Thyroid gland (tissue), 4 donors: ENCODE measurements at places on chromosomes 7 and 10. TPM values are rescaled to one million over a fixed set of nuclear protein-coding genes. Genes with fewer than 3 reads are reported as not detected.

DNA sequence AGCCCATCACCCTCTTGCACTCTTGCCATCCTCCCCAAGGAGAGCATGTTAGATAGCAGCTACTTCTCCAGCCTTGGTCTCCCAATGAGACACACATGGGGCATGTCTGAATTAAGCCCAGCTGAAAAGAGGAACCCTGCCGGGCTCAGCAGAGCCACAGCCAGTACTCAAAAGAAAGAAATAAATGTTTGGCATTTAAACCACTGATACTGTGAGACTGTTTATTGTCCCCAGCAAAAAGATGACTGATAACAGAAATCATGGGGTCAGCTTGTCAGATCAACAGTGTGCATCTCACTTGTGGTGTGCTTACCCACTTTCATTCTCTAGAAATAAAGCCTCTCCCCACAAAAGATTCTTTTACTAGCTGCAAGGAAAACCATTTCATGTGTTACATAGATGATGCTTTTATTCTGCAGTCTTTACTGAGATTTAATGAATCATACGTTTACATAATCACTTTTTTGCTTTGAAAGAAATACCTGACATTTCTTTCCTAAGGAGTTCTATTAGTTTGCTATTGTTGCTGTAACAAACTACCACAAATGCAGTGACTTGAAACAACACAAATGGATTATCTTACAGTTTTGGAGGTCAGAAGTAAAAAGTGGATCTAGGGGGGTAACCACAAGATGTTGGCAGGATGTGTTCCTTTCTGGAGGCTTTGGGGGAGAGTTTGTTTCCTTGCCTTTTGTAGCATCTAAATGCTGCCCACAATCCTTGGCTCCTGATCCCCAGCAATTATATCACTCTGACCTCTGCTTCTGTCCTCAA is 20.9 kb downstream of the ANKRD7 start:
- DNase-seq: no peak

DNA sequence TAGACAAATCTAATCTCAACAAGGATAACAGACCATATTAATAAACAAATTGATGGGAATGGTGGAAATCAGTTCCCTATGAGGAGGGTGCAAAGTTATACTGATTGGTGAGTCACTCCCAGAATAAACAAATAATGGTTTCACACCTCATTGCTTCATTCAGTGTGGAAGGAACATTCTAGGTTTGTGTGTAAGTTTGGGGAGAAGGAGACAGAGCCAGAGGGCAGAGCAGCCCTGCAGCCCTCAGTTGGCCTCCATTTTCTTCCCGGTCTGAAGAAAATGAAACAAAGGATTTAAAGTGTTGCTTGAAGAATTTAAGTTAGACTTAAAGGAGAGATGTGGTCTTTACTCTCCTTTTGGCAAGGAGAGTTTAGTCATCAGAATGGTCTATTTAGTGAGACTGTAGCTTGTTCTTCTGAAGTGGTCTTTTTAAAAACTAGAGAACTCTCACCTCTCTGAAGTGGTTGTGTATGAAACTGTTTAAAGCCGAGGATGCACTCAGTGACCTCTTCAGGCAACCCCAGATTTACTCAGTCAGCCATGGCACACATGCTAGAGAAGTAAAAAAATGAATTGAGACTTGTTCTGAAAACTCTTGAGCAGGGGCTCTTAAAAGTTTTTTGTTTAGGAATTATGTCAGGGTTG is 27.2 kb downstream of the IKZF1 start:
- DNase-seq: no peak

SLF2 gene
- 45.7 TPM for total RNA-seq

HEPACAM2 gene
- total RNA-seq: not detected

SPDYE5 gene
- total RNA-seq: not detected

GRCh38 chr10:2839081-2839725 is 228.1 kb upstream of the PFKP start:
- DNase-seq: peak; percentile 72

CPA2 gene
- total RNA-seq: not detected

- DNase-seq: no peak
Observed at GRCh38 chr7:100456562-100456961, 7.5 kb downstream of the SPACDR start.

DNA sequence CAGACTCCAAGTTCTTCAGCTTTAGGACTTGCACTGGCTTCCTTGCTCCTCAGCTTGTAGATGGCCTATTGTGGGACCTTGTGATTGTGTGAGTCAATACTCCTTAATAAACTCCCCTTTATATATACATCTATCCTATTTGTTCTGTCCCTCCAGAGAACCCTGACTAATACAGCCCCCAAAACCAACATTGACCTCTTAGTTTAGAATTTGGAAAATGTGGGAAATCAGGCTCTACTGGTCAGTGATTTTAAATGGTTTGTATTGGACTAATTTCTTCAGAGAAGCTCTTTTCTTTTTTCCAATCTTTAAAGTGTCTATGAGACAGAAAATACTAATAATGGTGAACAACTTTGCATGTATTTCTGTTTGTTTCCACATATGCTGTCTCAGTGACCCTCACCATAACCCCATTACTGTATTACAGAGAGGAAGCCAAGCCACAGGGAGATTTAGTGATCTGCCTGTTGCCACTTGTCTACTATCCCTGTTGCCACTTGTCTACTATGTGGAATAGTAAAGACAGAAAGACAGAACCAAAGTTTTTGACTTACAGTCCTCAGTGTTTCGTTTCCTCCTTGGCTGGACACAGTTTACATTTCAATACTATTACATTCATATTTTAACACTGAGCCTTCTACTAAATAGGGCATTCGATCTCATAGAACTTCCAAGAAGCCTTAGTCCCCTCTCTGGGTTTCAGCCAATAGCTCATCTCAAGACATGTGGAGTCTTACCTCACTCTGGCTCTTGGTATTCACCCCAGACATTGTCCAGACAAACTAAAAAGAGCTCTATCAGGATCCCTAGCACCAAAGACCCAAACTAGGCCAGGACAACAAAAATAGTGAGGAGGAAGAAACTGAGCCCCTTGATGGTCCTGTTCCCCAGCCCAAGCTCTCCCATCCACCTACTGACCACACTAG is 121.0 kb downstream of the AKR1D1 start:
- no peak for DNase-seq

KIAA1217 gene
- total RNA-seq: 104 TPM

DNA sequence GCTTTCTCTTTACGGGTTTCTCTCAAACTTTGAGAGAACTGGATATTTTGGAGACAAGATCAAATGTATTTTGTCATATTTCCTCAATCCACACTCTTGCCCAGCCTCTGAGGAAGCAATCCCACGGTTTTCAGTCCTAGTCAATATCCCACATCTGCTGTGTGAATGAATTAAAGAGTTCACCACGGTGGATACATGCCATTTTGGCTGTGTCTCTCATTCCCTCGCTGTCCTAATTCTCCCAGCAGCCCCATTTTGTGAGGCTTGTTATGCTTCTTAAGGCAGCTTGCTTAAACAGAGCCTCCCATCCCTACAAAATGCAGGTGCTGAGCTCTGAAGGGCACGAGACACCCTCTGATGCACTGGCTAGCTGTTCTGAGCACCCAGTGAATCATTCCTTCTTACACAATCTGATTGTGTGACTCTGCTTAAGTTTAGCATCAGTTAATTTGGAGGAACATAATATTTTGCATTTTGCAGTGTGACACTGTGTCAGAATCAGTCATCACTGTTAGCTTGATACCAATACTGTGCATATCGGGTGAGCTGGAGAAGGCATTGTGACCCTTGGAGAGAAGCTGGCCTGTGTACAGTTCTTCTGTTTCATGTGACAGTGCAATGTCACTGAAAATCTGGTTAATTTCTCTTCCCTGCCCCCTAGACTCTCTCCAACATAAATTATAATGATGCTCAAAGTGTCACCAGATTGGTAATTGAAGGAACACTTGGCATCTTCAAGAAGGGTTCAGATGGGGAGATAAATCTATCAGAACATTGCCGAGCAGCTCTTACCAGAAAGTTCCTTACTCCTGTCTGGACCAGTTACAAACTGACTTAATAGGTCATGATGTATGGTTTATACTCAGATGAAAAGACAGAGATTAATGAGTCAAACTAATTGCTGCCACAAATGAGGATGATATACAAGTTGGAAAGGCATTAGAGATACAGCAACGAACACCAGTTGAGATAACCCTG is 103.7 kb upstream of the AOAH start:
- no peak for DNase-seq

DNA sequence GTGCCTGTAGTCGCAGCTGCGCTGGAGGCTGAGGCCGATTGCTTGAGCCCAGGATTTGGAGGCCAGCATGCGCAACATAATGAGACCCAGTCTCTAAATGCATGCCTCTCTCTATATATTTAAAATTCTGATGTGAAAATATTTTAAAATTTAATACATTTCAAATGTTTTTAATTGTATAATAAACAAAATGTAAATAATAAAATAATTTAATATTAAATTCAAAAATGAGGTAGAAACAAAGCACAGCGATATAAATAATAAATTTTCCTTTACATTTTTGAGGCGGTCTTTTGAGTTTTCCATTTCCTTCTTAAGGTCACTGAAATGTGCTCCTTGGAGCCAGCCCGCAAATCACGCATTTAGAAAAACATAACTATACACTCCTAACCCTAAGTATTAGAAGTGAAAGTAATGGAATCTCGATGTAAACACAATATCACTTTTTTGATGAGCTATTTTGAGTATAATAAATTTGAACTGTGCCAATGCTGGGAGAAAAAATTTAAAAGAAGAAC is 523 bp upstream of the CDK1 start:
- DNase-seq: no peak

TMEM130 gene
- total RNA-seq: 0.63 TPM

GPR85 gene
- 0.24 TPM for total RNA-seq

GRCh38 chr7:47852330-47853245 is 95.7 kb downstream of the PKD1L1 start:
- no peak for DNase-seq

DNA sequence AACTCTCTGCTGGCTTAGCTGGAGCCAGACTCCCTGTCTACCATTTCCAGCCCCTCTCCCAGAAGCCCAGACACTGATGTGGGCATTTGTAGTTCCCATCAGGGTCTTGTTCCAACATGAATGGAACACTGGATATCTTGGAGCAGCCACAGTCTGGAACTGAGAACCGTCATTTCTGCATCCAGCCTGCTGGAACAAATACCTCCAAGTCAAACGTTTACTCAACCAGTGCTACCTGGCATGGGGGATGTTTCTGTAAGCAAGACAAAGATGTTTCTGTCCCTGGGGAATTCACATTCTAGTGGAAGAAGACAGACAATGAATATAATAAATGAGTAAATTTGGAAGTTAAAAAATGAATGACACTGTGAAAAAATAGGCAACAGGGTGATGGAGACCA is 70.8 kb upstream of the ZNF438 start:
- DNase-seq: peak; percentile 38

DNA sequence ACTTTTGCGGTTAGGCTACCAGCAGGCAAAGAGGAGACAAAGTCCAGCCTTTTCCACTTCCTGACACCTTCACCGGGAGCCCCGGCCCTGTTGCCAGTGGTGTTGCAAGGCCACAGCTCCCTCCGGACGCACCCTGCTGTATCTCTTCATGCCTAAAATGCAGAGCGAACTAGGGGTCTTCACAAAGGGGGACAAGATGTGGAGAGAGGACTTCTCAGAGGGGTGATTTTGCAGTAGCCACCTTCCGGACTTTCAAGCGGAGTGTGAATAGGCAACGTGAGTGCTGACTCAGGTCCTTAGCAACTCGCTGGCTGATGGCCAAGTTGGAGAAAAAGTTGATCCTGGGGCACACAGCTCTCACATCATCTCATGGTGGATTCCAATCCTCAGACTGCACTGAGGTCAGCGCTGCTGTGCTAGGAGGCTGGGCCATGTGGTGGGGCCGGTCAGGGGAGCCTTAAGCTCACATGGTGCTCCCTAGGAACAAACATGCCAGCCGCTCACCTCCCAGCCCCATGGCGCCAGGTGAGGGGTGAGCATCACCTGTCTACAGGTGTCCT is 166.3 kb downstream of the LCOR start:
- DNase-seq: peak; percentile 77

DYNC1I1 gene
- total RNA-seq: 11.9 TPM

GRCh38 chr10:103781329-103782061 is 73.9 kb downstream of the SH3PXD2A start:
- no peak for DNase-seq

DNA sequence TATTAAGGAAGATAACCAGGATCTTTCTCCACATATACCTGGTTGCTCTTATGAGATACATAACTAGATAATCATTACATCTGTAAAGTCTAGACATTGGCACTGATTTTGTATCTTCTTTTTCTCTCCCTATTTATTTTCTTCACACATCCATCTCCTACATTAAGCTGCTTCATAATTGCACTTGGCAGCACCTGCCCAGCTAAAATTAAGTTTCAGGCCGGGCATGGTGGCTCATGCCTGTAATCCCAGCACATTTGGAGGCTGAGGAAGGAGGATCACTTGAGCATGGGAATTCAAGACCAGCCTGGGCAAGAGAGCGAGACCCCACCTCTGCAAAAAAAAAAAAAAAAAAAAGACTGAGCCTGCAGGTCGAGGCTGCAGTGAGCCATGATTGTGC is 22.3 kb upstream of the AKR1B1 start:
- no peak for DNase-seq

ANLN gene
- total RNA-seq: 3.5 TPM

GRCh38 chr7:25132430-25132829 is 7.4 kb upstream of the CYCS start:
- DNase-seq: no peak

GRCh38 chr10:87053577-87054181 is 33.6 kb downstream of the FAM25A start:
- DNase-seq: no peak

- no peak for DNase-seq
Observed at GRCh38 chr10:122532601-122533296, 27.8 kb upstream of the DMBT1 start.

DNA sequence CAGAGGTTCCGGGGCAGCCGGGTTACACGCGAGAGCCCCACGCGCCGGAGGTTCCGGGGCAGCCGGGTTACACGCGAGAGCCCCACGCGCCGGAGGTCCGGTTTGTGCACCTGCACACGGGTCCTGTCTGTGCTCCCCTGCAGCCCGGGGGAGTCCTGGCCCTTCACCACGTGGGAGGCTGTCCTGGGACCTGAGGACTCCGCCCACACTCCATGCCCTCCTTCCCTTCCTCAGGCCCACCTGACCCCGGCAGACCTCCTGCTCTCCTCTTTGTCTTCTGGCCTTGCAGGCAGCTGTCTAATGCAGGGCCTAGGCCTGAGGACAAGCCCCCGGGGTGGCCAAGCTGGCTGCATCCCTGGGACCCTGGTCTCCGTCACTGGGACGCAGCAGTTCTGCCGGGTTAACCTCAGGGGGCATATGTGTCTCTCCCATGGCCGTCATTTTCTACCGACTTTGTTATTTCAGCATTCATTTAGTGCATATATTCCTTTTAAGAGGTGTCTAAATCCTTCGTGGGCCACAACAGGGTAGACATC is 374.6 kb downstream of the DNAJB6 start:
- DNase-seq: no peak

- peak; percentile 33 for DNase-seq
Observed at GRCh38 chr7:101121991-101122932, 4.6 kb upstream of the SERPINE1 start.

NCF1 gene
- total RNA-seq: 3.1 TPM

- no peak for DNase-seq
Observed at GRCh38 chr7:136168821-136169220, 191.7 kb upstream of the MTPN start.

- DNase-seq: no peak
Observed at GRCh38 chr7:106462365-106462859, 177.6 kb upstream of the NAMPT start.
